ENCODE measurements at places on chromosomes 2 and 18.

- no peak for DNase-seq
Measured at GRCh38 chr2:187165936-187166610, 282.0 kb downstream of the CALCRL start.

- peak; percentile 72 for DNase-seq
Measured at GRCh38 chr2:96407041-96407918, 71.7 kb downstream of the NCAPH start.

DNA sequence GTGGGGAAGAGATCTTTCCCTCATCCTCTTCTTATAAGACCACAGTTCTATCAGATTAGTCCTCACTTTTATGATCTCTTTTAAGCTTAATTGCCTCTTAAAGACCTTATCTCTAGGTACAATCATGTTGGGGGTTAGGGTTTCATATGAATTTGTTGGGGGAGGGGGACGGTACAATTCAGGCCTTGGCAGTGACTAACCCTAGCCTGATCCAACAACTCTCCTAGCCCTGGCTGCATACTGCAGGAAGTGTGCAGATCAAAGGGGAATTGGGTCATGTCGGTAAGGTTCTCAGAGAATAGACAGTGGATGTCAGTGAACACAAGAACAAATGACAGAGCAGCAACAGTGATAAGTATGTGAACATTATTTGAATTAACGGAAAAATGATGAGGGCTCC, 16.4 kb downstream of the CAPN13 start:
- no peak for DNase-seq

DNA sequence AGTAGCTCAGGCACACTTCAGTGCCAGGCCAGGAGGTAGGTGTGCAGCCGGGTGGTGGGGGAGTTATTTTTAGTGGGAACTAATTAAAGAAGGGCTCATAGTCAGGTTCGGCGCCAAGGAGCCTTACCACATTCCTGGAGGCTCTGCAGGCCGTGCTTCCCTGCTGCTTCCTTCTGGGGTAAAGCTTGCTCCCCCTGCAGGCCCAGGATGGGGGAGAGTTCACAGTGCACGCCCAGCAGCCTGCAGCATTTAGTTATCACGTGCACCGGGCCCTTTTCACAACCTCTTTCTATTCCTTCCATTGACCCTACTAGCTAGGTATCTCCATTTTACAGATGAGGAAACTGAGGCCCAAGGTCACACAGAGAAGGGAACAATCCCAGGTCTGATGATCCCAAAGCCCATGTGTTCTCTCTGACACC, 2.5 kb downstream of the KCNF1 start:
- DNase-seq = no peak

GRCh38 chr2:241943961-241944575, 74.5 kb downstream of the RTP5 start:
- no peak for DNase-seq

DNA sequence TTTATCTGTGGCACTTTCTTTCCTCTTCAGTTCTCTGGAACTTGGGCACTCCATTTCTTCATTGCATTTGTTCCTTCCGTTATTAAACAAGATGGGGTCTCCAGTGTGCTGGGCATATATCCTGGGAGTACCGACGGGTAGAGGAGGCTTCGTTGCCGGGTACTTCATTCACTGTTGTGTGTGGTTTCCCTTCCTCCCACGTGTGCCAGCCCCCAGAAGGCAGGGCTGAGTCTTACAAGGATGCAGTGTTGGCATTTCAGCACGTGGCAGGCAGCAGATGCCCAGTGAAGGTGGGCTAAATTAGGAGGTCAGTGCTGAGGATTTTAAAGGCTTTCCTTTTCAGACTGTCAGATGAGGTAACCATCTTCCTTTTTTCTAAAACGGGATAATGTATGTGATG, 58.6 kb downstream of the MGAT5 start:
- no peak for DNase-seq

GRCh38 chr2:109311771-109312170, 182.8 kb downstream of the SH3RF3 start:
- DNase-seq = no peak

Measured in GM12891 (cell line).